HT1080 (cell line): ENCODE measurements at places on chromosomes 3 and 15. TPM values are rescaled to one million over a fixed set of nuclear protein-coding genes. Genes with fewer than 3 reads are reported as not detected.

The NDUFB4 gene
- total RNA-seq, result 188 and 294 TPM in 2 replicates

DNA sequence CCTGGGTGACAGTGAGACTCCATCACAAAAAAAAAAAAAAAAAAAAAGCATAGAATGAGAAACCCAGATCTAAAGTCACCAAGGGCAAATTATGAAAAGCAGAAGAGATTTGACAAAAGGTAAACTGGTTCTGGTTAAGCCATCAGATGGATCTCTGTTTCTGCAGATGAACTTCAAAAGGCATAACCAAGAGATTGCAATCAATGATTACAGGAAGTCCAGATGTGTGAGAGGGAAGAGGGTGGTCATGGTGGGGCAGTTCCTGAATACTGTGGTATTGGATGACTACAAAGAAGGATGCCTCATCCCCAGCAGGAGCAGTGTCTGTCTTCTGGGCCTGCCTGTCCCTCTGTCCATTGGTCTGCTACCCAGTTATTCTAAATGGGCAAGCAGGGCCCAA lies 3.8 kb downstream of the P4HTM start:
- no peak for DNase-seq

GRCh38 chr15:51830276-51830806 lies 888 bp downstream of the TMOD3 start:
- peak; percentile 40 for DNase-seq

DNA sequence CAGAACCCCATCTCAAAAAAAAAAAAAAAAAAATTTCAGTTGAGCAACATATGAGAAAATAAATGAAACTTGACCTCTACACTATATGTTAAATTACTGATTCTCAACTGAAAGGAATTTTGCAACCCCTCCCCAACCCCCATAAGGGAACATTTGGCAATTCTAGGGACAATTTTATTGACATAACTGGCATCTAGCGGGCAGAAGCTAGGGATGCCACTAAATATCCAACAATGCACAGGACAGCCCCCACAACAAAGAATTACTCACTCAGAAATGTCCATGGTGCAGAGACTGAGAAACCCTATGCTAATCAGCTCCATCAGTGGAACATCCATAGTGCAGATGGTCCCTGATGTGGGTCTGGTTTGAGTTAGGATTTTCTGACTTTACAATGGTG lies 58.2 kb upstream of the OXTR start:
- DNase-seq, result no peak

- DNase-seq, result no peak
Measured at GRCh38 chr3:127929818-127930413, 14.9 kb downstream of the KBTBD12 start.

DNA sequence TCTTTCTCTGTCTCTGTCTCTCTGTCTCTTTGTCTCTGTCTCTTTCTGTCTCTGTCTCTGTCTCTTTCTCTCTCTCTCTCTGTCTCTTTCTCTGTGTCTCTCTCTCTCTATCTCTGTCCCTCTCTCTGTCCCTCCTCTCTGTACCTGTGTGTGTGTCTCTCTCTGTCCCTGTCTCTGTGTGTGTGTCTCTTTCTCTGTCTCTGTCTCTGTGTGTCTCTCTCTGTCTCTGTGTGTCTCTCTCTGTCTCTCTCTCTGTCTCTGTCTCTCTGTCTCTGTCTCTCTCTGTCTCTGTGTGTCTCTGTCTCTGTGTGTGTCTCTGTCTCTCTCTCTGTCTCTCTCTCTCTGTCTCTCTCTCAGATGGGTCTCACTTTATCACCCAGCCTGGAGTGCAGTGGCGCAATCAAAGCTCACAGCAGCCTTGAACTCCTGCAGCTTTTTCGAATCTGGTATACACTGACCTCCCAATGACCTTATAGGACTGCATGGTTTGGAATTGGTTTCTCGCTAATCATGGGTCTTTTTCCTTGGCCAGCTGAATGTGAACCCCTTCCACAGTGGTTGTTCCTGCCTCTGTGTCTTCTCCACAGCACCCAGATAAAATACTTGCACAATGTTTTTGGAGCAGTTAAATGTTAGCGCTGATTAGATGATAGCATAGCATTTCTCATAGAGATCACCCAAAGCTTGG lies 102.6 kb upstream of the KLHL25 start:
- no peak for DNase-seq
